Spinal cord (tissue), 10 donors: ENCODE measurements at places on chromosomes 1 and 21. TPM values are rescaled to one million over a fixed set of nuclear protein-coding genes. Genes with fewer than 3 reads are reported as not detected.

Gene KDF1
- 0.26 TPM for polyA plus RNA-seq

Gene NBPF1
- polyA plus RNA-seq, result 66.5 TPM

Gene RNU1-1
- polyA plus RNA-seq, result 1.2 TPM

Gene ANKRD35
- polyA plus RNA-seq, result 8.2 TPM

Gene SETDB1
- 41.2 TPM for polyA plus RNA-seq

Gene AQP10
- polyA plus RNA-seq, result not detected

Gene NMNAT2
- polyA plus RNA-seq, result 65.9 TPM

DNA sequence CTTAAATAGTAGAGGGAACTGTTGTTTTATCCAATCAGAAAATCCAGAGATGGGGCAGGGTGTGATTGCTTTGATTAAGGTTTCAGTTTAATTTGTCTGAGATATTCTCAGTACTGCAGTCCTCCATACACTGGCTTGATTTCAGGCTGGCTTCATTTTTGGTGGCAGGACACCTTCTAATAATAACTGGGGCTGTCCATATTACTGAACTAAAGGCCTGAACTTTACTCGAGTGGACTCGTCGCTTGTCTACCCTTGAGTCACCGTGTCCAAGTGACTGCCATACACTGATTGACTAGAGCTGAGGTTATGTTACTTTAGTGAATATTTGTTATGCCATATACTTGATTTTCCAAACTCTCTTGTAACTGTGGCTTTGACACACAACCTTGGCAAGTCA lies 228.8 kb downstream of the DNAH14 start:
- no peak for DNase-seq
- no peaks in the 10 kb centered on the region for H3K36me3 ChIP-seq
- no peaks in the 10 kb centered on the region for H3K4me1 ChIP-seq
- H3K27me3 ChIP-seq, result no peaks in the 10 kb centered on the region

DNA sequence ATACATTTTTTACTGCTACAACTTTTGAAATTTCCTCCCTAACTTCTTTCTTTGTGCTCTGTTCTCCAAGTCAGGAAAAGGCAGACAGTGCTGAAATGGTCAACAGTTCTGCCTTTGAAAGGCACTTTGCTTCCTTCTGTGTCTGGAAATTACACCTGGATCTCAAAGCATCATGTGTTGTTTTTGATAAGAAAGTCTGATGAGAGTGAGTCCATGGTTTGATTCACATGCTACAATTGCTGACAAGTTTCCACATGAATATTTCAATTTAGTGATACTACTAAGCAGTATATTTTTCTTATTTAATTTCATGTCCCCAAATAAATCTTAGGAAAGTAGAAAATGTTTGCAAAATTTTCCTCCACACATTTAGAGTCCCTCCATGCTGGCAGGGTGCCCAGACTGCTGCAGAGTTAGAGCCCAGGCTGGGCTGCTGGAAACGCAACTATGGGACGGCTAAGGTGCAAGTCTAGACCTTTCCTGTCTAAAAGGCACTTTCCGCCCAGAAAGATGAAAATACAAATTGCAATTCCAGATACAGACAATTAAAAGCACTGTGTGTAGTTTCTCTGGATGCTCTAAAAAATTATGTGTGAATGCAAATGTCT lies 96.6 kb upstream of the RUNX1 start:
- no peaks in the 10 kb centered on the region for H3K27me3 ChIP-seq
- no peaks in the 10 kb centered on the region for H3K4me1 ChIP-seq
- no peaks in the 10 kb centered on the region for H3K36me3 ChIP-seq
- H3K27ac ChIP-seq, result no peak overlapping the region
- peak; percentile 2 for DNase-seq

DNA sequence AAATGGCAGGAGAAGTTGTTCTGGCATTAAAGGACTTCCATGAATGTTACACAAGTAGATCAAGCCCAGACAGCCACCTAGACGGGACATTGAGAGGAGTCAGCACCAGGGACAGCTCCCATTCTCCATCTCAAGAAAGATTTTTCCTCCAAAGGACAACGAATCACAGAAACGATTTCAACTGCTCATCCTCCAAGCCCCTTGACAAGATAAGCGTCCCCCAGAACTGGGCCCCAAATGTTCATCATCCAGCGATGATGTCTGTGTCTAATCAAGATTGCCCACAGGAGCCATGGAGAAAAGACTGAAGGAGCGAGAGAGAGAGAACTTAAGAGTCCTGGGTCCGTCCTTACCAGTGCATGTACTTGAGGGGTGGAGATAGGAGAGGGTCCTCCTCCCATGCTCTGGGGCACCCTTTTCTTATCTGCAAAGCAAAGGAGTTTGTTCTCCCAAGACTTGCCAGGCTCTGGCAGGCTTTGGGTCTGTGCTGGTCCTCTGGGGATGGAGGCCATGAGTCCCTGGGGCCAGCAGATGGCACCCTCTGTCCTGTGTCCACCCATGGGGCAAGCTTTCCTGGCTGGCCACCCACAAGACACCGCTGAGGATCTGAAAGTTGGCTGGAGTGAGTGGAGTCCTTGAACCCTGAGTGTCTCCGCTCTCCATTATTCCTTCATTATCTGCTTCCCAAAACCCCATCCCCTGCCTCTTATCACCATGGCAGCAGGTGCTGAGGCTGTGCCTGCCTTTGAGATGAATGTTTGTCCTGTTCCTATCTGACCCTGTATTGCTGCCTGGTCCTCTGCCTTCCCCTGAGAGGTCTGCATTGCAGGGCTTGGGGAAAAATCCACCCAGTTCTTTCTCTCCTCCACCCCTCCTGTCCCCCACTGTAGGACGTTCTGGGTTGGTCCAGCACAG lies 164.6 kb downstream of the ACTL8 start:
- peaks cover 5% of the 10 kb centered on the region for H3K4me1 ChIP-seq
- no peak for DNase-seq
- no peaks in the 10 kb centered on the region for H3K36me3 ChIP-seq

DNA sequence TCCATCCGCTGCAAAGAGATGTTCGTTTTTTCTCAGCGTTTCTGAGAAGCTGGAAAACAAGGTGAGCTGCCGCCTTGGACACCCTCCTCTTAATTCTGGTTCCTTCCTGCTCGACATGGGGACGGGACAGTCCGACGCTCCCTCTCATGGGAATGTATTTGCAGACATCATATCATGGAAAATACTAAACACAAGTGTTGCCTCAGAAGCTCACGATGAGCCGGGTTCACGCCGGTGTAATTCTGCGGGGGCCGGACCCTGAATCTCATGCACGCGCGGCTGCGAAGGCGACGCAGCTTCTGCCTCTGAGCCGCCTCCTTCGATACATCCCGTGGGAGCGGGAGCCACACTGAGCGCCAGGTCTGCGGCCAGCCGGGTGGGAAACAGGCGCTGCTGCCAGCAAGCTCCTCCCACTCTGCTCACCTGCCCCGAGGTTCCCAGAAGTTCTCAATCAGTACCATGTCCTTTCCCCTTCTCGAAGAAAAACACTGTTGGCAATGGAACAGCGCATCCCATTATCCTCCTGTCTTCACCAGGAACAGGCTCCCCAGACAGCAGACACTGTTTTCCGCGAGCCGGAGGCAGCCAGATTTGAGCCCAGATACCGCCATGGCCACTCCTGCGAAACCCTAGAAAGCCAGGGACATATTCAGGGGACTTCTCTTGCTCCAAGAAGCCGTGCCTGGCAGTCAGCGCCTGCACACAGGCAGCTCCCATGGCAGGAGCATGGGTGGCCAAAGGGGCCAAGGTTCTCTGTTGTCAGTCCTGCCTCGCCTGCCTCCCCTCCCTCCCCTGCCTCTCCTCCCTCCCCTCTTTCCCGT lies 98.0 kb downstream of the WDR4 start:
- peaks cover 30% of the 10 kb centered on the region for H3K4me1 ChIP-seq
- DNase-seq, result peak; percentile 57
- H3K36me3 ChIP-seq, result peaks cover 16% of the 10 kb centered on the region
- H3K4me3 ChIP-seq, result no peak overlapping the region
- peaks cover 9% of the 10 kb centered on the region for H3K27me3 ChIP-seq

DNA sequence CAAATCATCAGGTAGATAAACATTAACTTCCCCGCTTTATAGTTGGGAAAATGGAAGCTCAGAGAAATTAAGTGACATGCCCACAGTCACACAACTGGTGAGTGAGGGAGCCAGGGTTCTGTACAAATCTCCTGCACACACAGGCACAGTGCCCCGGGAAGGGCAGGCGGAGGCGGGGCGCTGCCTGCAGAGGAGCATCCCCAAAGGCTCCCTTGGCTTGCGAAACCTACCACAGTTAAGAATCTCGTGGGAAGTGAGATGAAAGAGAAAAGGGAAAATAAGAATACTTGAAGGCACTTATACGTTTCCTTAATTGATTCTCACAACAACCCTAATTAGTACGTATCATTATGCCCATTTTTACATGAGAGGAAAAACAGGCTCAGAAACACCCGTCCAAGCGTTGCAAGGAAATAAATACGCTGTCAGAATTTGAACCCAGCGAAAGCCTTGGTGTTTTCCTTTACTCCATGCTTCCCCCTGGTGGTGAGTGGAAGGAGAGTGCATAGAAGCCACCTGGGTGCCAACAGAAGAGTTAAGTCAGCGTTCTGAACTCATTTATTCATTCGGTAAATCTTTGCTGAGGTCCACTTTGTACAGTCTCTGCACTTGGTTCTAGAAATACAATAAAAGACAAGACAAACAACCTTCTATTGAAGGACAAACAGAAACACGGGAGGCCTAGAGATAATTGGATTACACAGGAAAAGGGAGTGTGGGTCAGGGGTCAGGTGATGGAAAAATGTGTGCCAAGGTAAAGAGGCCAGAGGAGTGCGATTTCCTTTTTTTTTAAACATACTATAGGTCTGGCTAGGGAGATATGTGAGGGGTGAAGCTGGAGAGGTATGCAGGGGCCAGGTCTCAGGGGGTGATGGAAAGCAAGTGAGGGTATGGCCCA lies 28.4 kb downstream of the ACP6 start:
- H3K27me3 ChIP-seq, result no peaks in the 10 kb centered on the region
- H3K4me1 ChIP-seq, result peaks cover 9% of the 10 kb centered on the region
- H3K36me3 ChIP-seq, result peaks cover 3% of the 10 kb centered on the region
- no peak overlapping the region for H3K27ac ChIP-seq
- DNase-seq, result peak; percentile 70

DNA sequence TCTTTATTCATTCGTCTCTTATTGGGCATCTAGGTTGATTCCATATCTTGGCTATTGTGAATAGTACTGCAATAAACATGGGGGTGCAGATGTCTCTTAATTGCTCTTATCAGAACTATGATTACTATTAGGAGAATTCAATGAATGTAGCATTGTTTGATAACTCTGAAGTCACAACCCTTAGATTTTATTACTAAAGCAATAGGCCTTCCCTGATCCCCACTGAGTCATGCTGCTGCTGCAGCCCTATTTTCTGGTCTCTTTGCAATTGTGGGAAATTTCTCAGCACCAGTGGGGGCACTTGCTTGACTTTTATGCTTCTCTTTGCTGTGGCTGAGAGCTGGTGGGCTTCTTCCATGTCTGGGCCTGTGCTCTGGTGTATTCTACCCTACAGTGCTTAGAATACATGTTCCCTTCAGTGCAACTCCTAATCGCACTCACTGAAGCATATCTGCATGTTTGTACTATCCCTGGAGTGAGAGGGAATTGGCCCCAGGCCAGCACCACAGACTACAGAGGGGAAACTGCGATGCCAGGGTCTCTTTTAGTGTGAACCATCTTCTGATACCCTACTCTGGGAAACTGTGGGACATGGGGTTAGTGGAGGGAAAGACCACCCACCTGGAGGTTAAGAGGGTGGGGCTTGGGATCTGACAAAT lies 52.2 kb upstream of the ROR1 start:
- H3K27ac ChIP-seq, result no peak overlapping the region
- no peak for DNase-seq
- no peaks in the 10 kb centered on the region for H3K27me3 ChIP-seq
- H3K4me1 ChIP-seq, result no peaks in the 10 kb centered on the region
- no peak overlapping the region for H3K4me3 ChIP-seq

DNA sequence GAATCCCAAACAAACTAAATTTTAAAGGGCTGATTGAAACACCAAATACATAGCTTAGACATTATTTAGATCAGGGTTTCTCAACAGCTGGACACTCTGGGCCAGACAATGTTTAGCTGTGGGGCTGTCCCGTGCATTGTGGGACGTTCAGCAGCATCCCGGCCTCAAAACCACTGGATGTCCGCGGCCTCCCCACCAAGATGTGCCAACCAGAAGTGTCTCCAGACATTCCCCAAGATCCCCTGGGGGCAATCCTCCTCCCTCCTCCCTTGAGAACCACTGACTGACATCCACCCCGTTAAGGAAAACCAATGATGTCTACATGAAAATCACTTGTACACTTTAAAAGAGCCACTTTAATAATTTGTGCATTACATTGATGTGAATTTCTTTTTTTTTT lies 38.4 kb downstream of the CLSTN1 start:
- no peak overlapping the region for H3K27ac ChIP-seq
- H3K4me1 ChIP-seq, result no peaks in the 10 kb centered on the region
- H3K4me3 ChIP-seq, result no peak overlapping the region
- no peak for DNase-seq
- peaks cover 9% of the 10 kb centered on the region for H3K36me3 ChIP-seq

DNA sequence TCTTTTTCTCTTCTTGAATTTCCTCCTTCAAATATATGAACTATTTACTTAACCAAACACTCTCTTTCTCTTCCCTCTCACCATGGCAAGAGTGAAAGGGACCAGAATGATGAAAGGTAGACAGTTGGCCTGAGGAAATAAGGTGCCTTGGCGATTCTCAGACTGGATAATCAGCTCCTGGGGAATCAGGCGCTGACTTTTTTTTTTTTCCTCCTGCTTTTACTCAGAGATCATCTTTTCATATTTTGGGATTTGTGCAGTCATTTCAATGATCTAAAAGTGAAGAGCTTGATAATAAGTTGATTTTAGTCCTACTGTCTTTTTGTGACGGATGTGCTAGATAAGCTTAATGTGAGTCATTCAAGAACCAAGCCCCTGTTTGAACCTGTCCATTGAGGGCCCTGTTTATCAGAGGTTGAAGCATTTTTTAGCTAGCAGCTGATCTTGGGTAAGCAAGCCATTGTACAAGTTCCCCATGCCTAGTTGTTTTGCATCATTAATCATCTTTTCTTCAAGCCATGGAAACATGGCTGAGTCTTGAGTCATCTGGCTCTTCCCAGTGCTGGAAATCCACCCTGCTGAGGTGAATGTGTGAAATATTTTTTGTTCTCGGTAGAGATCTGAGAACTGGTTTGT lies 40.8 kb downstream of the ITSN1 start:
- DNase-seq, result no peak
- H3K27ac ChIP-seq, result no peak overlapping the region
- H3K27me3 ChIP-seq, result no peaks in the 10 kb centered on the region
- no peak overlapping the region for H3K4me3 ChIP-seq

DNA sequence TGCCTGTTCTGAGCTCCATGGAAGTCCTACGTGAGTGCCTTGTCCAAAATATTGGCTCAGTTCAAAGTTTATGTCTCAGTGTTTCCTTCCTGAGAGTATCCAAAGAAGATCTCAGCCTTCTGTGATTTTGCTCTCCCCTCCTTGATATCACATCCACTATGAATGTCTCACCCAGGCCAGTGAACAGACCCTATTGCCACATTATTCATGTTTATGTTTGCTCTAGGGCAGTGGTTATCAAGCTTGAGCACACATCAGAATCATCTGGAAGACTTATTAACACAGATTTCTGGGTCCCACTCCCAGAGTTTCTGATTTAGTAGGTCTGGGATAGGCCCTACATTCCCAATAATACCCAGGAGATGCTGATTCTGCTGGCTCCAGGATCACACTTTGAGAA lies 145.0 kb upstream of the FGGY start:
- H3K36me3 ChIP-seq, result no peaks in the 10 kb centered on the region
- peaks cover 19% of the 10 kb centered on the region for H3K4me1 ChIP-seq
- peaks cover 9% of the 10 kb centered on the region for H3K27me3 ChIP-seq
- H3K27ac ChIP-seq, result no peak overlapping the region
- no peak overlapping the region for H3K4me3 ChIP-seq

GRCh38 chr1:79090985-79091384 lies 84.5 kb upstream of the ADGRL4 start:
- no peaks in the 10 kb centered on the region for H3K36me3 ChIP-seq
- H3K27me3 ChIP-seq, result no peaks in the 10 kb centered on the region
- H3K4me3 ChIP-seq, result no peak overlapping the region
- DNase-seq, result no peak
- H3K4me1 ChIP-seq, result no peaks in the 10 kb centered on the region
- H3K27ac ChIP-seq, result no peak overlapping the region
